ENCODE measurements at places on chromosomes 12 and 14. TPM values are rescaled to one million over a fixed set of nuclear protein-coding genes. Genes with fewer than 3 reads are reported as not detected.

The NEUROD4 gene
- not detected for total RNA-seq

- DNase-seq: no peak
These were observed 24.1 kb upstream of the INSM2 start for GRCh38 chr14:35509846-35510245.

The SOAT2 gene
- 5.9 TPM for total RNA-seq

The METTL1 gene
- 22.1 TPM for total RNA-seq

GRCh38 chr12:71312768-71313403 lies 126.7 kb upstream of the LGR5 start:
- no peak for DNase-seq

DNA sequence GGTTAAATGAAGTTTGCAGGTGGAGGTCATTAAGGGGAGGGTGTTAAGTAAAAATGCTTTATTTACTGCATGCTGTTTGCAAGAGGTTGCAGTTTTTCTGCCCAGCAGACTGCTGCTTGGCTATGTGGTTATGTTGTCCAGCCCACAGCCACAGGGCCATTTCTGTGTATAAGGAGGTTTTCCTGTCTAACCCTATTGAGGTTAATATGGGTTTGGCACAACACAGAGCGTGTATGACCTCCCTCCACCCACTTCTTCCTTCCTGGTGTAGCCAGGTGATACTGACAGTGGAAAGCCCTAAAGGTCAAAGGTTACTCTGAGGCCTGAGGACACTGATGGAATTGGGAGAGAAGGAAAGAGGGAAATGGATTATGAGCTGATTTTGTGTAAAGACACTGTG lies 253.7 kb upstream of the PWP1 start:
- DNase-seq: peak; percentile 42

The HCAR2 gene
- not detected for total RNA-seq

- no peak for DNase-seq
These were observed 6.6 kb upstream of the ADGRD1 start for GRCh38 chr12:130947028-130947613.

The SLC16A7 gene
- 18.3 TPM for total RNA-seq

The ANKRD33 gene
- total RNA-seq: not detected

The CLEC12A gene
- total RNA-seq: 0.40 TPM

The TRMT5 gene
- 11.8 TPM for total RNA-seq

DNA sequence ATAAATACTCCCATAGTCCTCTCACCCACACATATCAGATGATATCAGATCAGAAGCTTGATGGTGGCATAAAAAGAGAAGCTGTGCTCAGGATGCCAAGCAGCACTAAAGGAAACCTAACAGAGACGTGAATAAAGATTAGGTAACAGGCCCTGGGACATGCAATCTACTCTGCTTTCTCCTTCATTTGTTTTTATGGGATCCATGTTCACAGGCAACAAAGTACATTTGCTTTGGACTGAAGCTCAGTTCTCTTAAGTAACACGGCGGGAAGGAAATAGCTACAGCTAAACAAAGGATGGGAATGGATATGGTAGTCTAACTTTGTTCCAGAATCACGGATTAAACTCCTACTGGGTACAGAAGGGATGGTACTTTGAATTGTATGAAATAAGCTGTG lies 119.5 kb downstream of the TTC7B start:
- DNase-seq: no peak

The RNASE3 gene
- not detected for total RNA-seq

DNA sequence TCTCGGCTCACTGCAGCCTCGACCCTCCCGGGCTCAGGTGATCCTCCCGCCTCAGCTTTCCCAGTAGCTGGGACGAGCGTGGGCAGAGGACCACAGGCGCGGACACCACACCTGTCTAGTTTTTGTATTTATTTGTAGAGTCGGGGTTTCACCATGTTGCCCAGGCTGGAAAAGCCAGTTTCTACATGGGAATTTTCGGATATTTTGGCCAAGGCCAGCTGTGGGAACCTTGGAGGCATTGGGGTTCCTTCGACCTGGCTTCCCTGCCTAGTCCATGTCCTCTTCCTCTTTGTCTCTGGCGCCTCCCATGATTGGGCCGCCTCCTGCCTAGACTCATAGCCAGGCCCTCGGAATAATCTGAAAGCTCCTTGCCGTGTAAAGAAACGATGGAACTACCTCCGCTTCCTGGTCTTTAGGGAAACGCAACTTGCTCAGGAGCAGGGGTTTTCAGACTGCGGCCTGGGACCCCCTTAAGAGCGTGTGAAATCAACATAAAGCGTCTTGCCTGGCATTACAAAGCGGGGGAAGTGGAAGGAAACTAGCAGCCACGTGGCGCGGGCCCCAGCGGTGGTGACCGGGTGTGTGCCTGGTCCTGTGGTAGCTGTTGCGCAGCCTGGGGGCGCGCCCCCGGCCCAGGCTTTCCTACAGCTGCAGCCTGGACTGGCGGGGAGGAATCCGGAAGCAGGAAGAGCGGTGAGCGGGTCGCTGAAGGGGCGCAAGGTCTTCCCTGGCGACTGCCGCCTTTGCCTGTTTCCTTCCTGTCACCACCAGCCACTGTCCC lies 1.4 kb upstream of the HSP90AA1 start:
- peak; percentile 69 for DNase-seq

DNA sequence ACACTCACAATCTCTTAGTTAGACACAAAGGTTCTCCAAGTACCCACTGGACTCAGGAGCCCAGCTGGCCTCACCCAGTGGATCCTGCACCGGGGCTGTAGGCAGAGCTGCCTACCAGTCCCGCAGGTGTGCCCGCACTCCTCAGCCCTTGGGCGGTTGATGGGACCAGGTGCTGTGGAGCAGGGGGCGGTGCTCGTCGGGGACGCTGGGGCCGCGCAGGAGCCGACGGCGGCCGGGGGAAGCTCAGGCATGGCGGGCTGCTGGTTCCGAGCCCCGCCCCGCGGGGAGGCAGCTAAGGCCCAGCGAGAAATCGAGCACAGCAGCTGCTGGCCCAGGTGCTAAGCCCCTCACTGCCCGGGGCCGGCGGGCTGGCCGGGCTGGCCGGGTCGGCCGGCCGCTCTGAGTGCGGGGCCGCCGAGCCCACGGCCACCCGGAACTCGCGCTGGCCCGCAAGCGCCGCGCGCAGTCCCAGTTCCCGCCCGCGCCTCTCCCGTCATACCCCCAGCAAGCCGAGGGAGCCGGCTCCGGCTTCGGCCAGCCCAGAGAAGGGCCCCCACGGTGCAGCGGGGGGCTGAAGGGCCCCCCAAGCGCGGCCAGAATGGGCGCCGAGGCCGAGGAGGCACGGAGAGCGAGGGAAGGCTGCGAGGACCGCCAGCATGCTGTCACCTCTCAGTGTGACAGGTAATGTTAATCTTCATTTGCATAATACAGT lies 506.8 kb downstream of the LRFN5 start:
- DNase-seq: no peak

- DNase-seq: no peak
These were observed 19.4 kb downstream of the TCTN2 start for GRCh38 chr12:123690191-123690840.
